ENCODE measurements at places on chromosomes 5 and 9. TPM values are rescaled to one million over a fixed set of nuclear protein-coding genes. Genes with fewer than 3 reads are reported as not detected.

DNA sequence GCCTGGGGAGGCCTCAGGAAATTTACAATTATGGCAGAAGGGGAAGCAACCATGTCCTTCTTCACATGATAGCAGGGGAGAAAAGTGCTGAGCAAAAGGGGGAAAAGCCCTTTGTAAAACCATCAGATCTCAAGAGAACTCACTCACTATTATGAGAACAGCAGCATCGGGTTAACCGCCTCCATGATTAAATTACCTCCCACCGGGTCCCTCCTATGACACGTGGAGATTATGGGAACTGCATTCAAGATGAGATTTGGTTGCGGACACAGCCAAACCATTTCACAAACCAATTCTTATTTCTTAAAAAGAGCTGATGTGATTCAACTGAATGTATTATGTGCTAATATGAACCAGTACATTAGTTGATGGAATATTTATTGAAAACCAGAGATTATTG, 63.9 kb downstream of the PARP8 start:
- DNase-seq = no peak

DNA sequence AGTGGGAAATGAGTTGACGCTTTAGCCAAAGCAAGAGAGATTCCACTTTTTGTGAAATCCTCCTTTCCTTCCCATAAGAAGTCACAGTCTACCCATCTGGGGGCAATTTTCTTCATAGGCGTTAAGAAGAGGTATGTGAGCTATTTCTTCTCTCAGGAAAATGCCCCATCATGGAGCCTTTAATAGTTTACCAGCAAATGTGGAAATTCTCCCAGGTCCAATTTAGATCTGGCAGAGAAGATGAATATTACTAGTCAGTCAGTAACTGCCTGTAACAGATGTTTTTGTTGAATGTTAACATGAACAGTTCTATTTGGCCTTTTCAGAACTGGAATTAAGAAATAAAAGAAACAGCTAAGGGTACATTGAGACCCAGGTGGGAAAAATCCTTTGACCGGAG, 156.4 kb upstream of the RFX3 start:
- DNase-seq = no peak

GRCh38 chr9:4415281-4415680, 75.0 kb upstream of the SLC1A1 start:
- no peak for DNase-seq

- no peak for DNase-seq
These were observed 789.7 kb upstream of the ZNF608 start for GRCh38 chr5:125536095-125536494.

DNA sequence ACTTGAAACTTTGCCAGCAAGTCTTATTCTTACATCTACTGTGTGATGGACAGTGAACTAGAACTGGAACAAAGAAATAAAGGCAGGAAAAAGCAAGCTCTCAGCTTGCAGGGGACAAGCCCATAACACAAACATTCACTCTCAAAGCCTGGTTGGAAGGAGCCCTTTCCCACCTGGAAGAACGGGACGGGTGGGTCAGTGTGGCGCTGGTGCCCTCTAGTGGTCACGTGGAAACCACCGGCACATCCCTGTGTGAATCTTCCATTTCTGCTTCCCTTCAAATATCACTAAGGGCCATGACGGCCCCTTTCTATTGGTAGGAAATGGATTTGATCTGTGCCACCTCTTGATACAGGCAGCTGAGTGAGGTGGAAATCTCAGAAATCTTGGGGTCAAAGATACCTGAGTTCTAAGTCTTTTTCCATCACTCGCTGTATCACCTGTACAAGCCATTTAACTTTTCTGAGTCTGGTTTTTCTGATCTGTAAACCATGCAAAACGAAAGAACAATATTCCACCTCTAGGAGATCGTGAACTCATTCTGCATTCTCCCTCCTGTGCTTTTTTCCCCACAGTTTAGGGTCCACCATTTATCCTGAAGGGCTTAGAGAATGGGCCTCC, 211.6 kb downstream of the MSX2 start:
- peak; percentile 90 for DNase-seq

- no peak for DNase-seq
These were observed 1.1 kb upstream of the SNCAIP start for GRCh38 chr5:122310889-122311288.

GRCh38 chr5:2998106-2998505, 246.6 kb upstream of the IRX2 start:
- DNase-seq = no peak

GRCh38 chr9:117875886-117876285, 171.7 kb downstream of the TLR4 start:
- DNase-seq = no peak

Gene SHLD3
- total RNA-seq = 3.8 TPM

Gene IGIP
- total RNA-seq = 4.1 TPM

Gene ARL14EPL
- total RNA-seq = not detected

Gene SH2D3C
- total RNA-seq = 19.3 TPM

GRCh38 chr5:176789873-176790615, 20.3 kb upstream of the UNC5A start:
- DNase-seq = no peak

- DNase-seq = peak; percentile 77
These were observed 32.3 kb upstream of the ORM1 start for GRCh38 chr9:114290561-114290986.

Gene MAT2B
- total RNA-seq = 45.9 TPM

GRCh38 chr5:8333485-8333884, 464.5 kb downstream of the MTRR start:
- no peak for DNase-seq

Gene SPEF2
- total RNA-seq = 7.9 TPM
